ENCODE measurements at places on chromosomes 1 and 21. TPM values are rescaled to one million over a fixed set of nuclear protein-coding genes. Genes with fewer than 3 reads are reported as not detected.

The MRAP gene
- not detected for total RNA-seq

The DRAXIN gene
- total RNA-seq, result 3.2 TPM

The ARHGAP29 gene
- total RNA-seq, result 215 TPM

The REN gene
- not detected for total RNA-seq

The RGS4 gene
- total RNA-seq, result 59.3 TPM

The DLGAP3 gene
- total RNA-seq, result 0.12 TPM

The WDR64 gene
- not detected for total RNA-seq

The LHX4 gene
- total RNA-seq, result not detected

The SERTAD4 gene
- 11.9 TPM for total RNA-seq

The MYOG gene
- not detected for total RNA-seq

The HPDL gene
- total RNA-seq, result 5.6 TPM

The GBP3 gene
- 7.3 TPM for total RNA-seq

The GJA8 gene
- total RNA-seq, result not detected

The PTPN22 gene
- total RNA-seq, result not detected

The PCP4L1 gene
- not detected for total RNA-seq

The VASH2 gene
- 1.4 TPM for total RNA-seq

The ZMYND12 gene
- total RNA-seq, result not detected

The NUDT4B gene
- total RNA-seq, result not detected

The DUSP10 gene
- total RNA-seq, result 1.6 TPM

The COL11A1 gene
- total RNA-seq, result not detected

The PLPPR5 gene
- total RNA-seq, result not detected

The TNFRSF14 gene
- total RNA-seq, result 40.9 TPM

The UTP25 gene
- 10.5 TPM for total RNA-seq

The ANXA9 gene
- not detected for total RNA-seq

The TPRG1L gene
- 46.2 TPM for total RNA-seq

The SPRR4 gene
- total RNA-seq, result not detected

The ZC3H12A gene
- 6.3 TPM for total RNA-seq

The CDA gene
- not detected for total RNA-seq

The GUCA2A gene
- total RNA-seq, result not detected

The CRP gene
- not detected for total RNA-seq

The SAMD13 gene
- total RNA-seq, result 3.9 TPM

The CNKSR1 gene
- not detected for total RNA-seq

The FMN2 gene
- not detected for total RNA-seq

The RHEX gene
- total RNA-seq, result not detected

The KCNE2 gene
- not detected for total RNA-seq

The PLD5 gene
- total RNA-seq, result not detected

The KIAA1614 gene
- 2.0 TPM for total RNA-seq

The SLC66A1 gene
- total RNA-seq, result 17.6 TPM

The TFAP2E gene
- 0.18 TPM for total RNA-seq

The TMEM82 gene
- not detected for total RNA-seq

The KMO gene
- total RNA-seq, result not detected

The TRIM45 gene
- 3.3 TPM for total RNA-seq

The HES2 gene
- 13.3 TPM for total RNA-seq

The FCRL1 gene
- not detected for total RNA-seq

The PERM1 gene
- not detected for total RNA-seq

Data from endothelial cell of umbilical vein (primary cell).